ENCODE measurements at places on chromosomes 11 and 22.

- DNase-seq = no peak
Observed at GRCh38 chr11:114259551-114259983, 36.6 kb upstream of the NNMT start.

DNA sequence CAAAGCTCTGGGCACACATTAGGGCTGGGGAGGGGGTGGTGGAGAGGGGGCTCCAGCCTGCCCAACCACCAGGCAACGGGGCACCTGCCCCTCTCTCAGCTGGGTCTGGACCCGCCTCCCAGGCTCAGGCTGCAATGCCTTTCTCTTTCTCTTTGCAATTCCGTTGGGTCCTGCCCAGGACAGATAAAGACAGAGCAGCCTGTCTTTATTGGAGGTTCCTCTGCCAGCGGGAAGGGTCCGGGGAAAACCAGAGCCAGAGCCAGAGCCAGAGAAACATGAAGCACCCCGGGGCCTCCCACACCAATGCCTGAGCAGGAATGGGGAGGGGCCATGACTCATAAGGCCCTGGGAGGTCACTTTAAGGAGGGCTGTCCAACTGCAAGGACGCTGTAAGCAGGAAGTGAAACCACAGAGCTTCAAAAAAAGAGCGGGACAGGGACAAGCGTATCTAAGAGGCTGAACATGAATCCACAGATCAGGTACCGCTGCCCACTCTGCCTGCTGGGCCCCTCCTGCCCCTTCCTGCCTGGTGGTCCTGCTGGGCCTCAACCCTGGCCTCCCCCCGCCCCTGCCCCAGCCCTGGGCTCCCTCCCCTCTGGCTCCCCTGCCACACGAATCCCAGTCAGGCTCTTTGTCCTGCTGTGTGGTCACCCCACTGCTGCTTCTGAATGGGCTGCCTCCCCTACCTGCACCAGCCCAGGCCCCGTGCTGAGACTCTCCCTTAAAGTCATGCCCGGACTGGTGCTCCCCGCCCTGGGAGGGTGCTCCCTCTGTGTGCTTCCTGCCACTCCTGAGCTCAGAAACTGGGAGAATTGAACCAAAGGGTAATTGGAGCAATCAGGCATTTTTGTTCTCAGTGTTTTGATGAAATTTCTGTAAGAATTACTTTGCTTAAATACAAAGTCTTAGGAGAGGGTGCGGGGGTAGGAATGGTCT lies at the start of gene APOBEC3B:
Gene APOBEC3B (plus strand): TSS at position 356 of the 936 bp plus-strand sequence. CDS start 107 bp downstream, at position 463.
- DNase-seq = peak; percentile 68

- DNase-seq = peak; percentile 33
Observed at GRCh38 chr11:115391598-115391997, 112.6 kb downstream of the CADM1 start.

DNA sequence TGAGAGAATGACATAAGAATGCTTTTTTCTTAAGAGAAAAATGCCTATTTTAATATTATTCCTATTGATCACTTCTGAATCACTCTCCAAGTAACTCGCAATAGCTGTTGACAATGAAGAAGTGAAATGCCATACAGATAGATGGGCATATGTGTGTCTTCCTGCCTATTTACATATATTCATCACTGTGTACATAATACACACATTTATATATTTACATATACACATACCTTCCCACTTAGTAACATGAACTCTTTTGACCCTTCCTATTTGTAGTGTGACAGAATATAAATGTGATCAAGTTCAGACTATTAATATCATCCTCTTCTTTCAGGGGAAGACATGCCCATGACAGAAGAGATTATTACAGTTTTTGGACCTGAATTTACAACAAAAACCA lies 756.7 kb downstream of the DLG2 start:
- no peak for DNase-seq

GRCh38 chr11:114082767-114083181 lies 23.3 kb downstream of the ZBTB16 start:
- DNase-seq = no peak

- DNase-seq = no peak
Observed at GRCh38 chr11:128045094-128045725, 542.1 kb downstream of the ETS1 start.
